ENCODE measurements at places on chromosomes 1 and 21. TPM values are rescaled to one million over a fixed set of nuclear protein-coding genes. Genes with fewer than 3 reads are reported as not detected.

DNA sequence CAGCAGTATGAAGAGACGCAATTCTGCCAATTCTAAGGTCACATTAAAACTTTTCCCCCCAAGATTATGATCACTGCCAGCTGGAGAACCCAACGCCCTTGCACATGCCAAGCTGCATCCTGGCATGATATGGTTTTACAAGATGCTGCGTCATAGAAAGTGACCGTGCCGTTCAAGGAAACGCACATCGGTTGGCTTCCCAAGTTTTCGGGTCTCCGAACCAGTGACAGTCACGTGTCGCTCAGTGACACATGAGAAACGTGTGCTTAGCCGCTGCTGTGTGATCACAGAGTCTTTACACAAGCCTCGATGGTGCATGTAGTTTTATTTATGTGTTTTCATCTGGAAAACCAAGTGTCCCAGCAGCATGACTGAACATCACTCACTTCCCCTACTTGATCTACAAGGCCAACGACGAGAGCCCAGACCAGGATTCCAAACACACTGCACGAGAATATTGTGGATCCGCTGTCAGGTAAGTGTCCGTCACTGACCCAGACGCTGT lies 7.4 kb downstream of the SMIM1 start:
- no peak for DNase-seq

DNA sequence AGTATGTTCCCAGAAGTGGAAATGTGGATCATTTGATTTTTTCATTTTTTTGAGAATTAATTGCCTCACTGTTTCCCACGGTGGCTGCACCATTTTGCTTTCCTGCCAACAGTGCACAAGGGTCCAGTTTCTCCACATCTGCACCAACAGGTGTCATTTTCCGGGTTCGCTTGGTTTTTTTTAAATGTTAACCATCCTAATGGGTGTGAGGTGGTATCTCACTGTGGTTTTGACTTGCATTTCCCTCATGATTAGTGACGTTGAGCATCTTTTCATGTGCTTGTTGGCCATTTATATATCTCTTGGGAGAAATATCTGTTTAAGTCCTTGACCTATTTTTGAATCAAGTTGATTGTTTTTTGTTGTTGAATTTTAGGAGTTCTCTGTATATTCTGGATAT lies 3.0 kb downstream of the COL6A2 start:
- no peak for DNase-seq

GRCh38 chr1:33177996-33178540 lies 3.8 kb downstream of the TRIM62 start:
- DNase-seq: no peak

DNA sequence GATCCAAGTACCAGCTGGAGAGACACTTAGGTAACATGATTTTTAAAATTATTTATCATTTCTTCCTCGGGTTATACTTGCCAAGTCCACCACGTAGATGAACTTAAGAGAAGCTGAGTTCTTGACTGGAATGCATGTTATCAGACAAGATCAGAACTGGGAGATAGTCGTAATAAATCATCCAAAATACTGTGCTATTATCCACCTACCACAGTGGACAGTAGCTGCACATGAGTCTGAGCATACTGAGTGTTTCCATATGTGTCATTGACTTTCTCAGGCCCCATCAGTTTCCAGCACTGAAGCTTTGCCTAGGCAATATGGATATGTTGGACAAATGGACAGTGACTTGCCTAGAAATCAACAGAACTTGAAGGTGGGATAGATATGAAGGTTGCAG lies 77.9 kb upstream of the RRP15 start:
- no peak for DNase-seq

GRCh38 chr1:220810179-220810653 lies 23.5 kb downstream of the MTARC1 start:
- DNase-seq: no peak

The FCRL4 gene
- not detected for total RNA-seq

All from urinary bladder (tissue), 4 donors.